ENCODE measurements at places on chromosomes 5 and 9.
A peak's percentile ranks its signal among the peaks of the same experiment; 100 is the strongest.

DNA sequence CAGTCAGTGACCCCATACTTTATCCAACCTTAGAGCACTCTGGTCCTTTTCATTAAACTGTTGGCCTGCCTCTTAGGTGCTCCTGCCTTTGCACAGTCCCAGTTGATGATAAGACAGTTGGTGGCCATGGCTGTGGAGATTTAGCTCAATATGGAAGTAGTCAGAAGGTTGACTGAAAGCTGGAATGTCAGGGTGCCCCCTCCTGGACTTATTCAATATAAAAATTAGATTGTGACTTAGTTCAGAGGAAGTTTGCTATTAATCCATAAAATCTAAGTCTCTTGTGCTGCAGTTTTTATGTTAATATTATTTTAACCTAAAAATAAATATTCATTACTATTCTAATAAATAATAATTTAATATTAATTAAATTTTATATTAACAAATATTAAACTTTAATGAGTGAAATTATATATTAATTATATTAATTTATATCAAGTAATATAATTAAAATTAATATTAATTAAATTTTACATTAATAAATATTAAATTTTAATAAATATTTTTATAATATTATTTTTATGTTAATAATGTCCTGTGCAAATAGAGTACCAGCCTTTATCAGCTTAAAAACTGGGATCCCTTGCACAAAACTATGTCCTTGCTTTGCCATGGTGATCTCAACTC is 77.7 kb upstream of the ADAMTSL1 start:
- H3K4me1 ChIP-seq: peaks cover 10% of the 10 kb centered on the region
- H3K27me3 ChIP-seq: no peaks in the 10 kb centered on the region
- no peak for DNase-seq

- peak overlapping the region; percentile 88 for H3K27ac ChIP-seq
- no peaks in the 10 kb centered on the region for H3K4me1 ChIP-seq
- DNase-seq: no peak
- H3K27me3 ChIP-seq: no peaks in the 10 kb centered on the region
- peaks cover 4% of the 10 kb centered on the region for H3K36me3 ChIP-seq
These were observed 492 bp downstream of the RABL6 start for GRCh38 chr9:136808075-136808805.

GRCh38 chr9:99069075-99069474 is 35.8 kb upstream of the TGFBR1 start:
- no peaks in the 10 kb centered on the region for H3K27me3 ChIP-seq
- H3K4me1 ChIP-seq: no peaks in the 10 kb centered on the region
- no peak overlapping the region for H3K27ac ChIP-seq
- no peak overlapping the region for H3K4me3 ChIP-seq

GRCh38 chr5:74153255-74153790 is 487.2 kb downstream of the ENC1 start:
- H3K27ac ChIP-seq: no peak overlapping the region
- H3K4me1 ChIP-seq: no peaks in the 10 kb centered on the region
- no peaks in the 10 kb centered on the region for H3K36me3 ChIP-seq

GRCh38 chr9:116323571-116323970 is 170.0 kb downstream of the PAPPA start:
- H3K36me3 ChIP-seq: no peaks in the 10 kb centered on the region
- no peak overlapping the region for H3K4me3 ChIP-seq
- no peak overlapping the region for H3K27ac ChIP-seq

DNA sequence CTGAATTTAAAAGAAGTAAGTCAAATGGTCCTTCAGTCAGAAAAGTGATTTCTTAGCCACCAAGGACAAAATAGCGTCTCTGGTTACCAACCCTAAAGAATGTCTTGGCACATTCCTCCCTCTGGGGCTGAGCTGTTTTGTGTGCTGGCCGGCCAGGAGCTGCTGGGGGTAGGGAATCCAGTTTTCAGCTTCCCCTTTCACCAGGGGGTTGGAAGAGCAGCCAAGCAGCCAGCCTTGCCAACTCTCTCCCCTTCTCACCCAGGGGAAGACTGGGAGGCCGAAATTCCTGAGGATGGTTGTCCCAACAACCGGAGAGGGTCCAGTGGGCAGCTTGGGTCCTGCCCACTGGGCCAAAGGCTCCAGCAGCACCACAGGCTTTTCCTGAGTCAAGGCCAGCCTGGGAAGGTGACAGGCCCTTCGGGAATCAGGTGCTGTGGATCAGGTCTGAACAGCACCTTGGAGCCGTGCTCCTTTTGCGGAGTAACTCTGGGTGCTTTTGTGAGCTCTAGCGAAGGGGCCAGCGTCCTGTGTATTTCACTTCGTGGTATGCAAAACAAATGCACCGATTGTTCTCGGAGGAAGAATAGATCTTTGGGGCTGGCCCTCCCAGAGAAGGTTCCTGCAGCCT is 4.2 kb downstream of the WWC1 start:
- H3K27ac ChIP-seq: no peak overlapping the region
- peaks cover 5% of the 10 kb centered on the region for H3K27me3 ChIP-seq
- DNase-seq: no peak
- no peak overlapping the region for H3K4me3 ChIP-seq

- H3K27me3 ChIP-seq: no peaks in the 10 kb centered on the region
- no peak overlapping the region for H3K27ac ChIP-seq
- no peaks in the 10 kb centered on the region for H3K4me1 ChIP-seq
- H3K4me3 ChIP-seq: no peak overlapping the region
- DNase-seq: no peak
These were observed 175.7 kb downstream of the PBX3 start for GRCh38 chr9:125922854-125923253.
